Stimulated activated CD8-positive, alpha-beta memory T cell treated with anti-CD3 and anti-CD28 coated beads, Interleukin-15, amount 100 ng/mL, for 24 hours (primary cell): ENCODE measurements at places on chromosomes 2 and 18.

DNA sequence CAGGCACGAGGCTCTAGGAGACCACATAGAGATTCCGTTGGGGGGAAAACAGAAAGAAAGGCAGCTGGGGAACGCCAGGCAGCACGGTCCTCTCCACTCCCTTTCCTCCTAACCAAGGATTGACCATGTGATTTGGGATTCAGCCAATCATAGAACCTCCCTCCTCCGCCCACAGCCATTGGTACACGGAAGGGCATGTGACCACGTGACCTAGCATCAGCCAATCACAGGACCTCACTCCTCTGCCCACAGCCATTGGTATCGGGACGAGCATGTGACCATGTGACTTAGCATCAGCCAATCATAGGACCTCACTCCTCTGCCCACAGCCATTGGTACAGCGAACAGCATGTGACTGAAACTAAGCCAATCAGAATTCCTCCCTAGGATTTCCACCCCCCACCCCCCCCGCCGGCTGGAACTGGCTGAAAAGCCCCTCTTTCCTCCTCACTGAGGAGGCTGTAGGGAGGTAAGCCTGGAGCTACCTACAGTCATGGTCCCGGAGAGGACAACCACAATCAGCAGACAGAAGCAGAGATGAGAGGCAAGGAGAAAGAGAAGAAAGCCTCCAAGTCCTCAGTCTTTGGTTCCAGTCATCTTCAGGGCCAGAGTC lies 7.6 kb downstream of the SERPINE2 start:
- no peak for DNase-seq

DNA sequence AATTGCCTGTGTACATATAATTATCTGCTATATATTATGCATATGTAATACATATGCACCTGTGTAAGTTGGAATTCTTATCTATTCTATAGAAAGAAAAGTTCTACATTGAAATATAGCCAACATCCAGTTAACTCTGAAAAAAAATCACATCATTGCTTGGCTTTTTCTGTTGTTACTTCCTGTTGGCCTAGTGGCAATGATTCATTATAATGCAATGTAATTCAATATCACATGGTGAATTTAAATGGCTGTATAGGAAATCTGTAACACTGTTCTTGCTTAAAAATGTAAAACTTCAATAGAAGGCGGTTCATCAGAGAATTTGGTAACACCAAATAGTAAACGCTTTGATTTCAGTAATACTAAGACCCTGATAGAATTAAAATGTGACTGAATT lies 44.5 kb upstream of the MAP4K3 start:
- DNase-seq = no peak

DNA sequence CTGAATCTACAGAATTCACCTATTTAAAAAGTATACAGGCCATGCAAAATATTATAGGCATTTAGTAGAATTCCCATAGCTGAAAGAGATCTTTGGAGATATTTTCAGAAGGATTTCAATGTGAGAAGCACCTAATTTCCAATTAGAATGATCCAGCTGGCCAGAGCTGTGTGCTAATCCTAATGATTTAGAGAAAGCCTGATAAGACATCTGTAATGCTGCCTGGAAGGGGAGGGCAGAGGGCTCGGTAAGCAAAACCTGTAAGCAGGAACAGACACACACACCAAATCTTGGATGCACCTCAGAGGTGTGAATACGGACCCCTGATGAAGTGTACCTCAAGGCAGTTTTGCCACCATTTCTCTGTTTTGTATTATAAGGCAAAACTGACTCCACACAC lies 14.0 kb downstream of the SERTAD2 start:
- DNase-seq = no peak

GRCh38 chr2:55087501-55087900 lies 37.2 kb upstream of the RTN4 start:
- no peak for DNase-seq

DNA sequence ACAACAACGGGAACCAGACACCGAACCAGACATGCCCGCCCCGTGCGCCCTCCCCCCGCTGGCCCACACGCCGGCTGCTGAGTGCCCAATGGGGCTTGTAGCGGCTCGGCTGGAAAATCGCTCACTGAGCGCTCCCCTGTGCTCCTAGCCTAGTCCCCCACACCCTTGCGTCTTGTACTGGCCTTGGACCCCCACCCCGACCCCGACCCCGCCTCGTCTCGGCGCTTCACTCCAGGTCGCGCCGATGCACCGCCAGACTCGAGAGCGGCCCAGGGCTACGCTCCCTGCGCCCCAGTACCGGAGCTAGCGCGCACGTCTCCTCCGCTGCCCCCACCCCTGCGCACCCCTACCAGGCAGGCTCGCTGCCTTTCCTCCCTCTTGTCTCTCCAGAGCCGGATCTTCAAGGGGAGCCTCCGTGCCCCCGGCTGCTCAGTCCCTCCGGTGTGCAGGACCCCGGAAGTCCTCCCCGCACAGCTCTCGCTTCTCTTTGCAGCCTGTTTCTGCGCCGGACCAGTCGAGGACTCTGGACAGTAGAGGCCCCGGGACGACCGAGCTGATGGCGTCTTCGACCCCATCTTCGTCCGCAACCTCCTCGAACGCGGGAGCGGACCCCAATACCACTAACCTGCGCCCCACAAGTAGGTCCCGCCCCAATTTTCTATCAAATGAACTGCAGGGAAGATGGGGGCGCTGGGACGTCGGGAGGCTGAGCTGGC lies 1.5 kb downstream of the GAD1 start:
- DNase-seq = no peak

- DNase-seq = no peak
Observed at GRCh38 chr2:65366595-65367125, 65.7 kb downstream of the SPRED2 start.

DNA sequence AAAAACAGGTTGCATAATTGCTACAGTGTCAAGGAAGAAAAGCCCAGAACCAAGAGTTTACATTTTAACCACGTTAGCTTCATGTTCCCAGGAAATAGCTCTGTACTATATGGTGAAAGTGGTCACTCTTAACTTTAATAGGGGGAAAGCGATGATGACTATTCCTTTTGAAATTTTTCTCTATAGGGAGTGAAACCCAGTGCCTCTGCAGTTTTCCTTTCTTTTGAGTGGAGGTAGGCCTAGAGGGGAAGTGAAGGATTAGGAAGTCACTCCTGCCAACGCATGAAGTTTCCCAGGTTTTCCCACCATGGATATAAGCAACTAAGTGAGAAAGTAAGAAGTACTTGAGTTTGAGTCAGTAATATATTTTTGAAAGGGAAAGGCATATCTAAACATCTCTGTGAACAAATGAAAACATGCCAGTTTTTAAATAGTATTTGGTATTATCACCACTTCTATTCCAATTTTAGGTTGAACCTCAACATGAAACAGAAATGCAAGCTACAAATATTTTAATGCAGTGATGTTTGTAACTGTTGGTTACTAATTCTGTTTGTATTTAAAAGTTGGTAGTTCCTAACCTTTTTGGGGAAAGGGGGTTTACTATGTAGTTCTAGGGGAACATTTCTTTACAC lies 91.9 kb downstream of the VRK2 start:
- DNase-seq = no peak

- DNase-seq = no peak
Observed at GRCh38 chr18:11310476-11311086, 161.2 kb upstream of the PIEZO2 start.

DNA sequence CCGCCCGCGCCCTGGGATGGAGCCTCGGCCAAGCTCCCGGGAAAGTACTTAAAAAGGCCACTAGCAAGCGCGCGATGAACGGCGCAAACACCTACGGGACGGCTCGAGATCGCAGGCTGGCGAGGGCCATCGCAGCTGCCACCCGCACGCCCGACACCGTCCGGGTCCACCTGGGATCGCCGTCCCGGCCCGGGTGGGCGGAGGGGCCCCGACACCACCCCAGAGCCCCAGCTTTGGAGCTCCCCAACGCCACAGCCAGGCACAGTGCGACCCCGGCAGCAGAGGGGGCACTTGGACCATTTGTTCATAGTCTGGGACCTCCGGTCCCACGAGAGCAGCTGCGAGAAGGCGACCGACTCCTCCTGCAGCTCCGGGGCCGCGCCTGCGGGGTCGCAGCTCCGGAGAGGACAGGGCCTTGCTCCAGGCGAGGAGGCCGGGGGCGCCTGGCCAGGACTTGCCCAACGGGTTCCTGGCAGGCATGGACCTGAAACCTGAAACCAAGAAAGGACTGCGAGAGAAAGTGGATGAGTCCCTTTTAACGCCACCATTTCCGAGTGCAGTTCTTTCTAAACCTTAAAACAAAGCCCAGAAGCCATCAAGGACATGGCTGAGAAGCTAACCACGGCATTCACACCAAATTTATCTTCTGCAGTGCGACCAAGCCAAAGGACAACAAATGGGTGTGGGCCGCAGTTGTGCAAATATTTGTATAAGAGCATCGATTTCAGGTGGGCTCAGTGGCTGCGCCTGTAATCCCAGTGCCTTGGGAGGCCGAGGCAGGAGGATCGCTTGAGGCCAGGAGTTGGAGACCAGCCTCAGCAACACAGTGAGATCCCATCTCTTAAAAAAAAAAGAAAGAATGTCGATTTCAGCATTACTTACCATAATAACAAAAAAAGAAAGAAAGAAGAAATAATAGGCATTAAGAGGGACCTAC lies 54.0 kb upstream of the IMP4 start:
- DNase-seq = no peak

- DNase-seq = no peak
Observed at GRCh38 chr2:222433332-222434173, 9.2 kb downstream of the SGPP2 start.

GRCh38 chr2:127342101-127342500 lies 45.7 kb downstream of the MAP3K2 start:
- DNase-seq = no peak

DNA sequence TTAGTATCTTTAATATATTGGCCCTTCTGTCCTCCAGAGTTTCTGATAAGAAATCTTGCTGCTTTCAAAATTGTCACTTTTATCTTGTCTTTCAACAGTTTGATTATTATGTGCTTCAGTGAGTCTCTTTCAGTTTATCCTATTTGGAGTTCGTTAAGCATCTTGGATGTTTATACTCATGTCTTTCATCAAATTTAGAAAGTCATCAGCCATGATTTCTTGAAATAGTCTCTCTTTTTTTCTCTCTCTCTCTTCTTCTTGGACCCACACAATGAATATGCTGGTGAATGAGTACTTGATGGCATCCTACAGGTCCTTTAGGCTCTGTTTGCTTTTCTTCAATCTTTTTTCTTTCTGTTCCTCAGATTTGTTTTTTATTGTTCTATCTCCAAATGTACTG lies 26.9 kb upstream of the KIF5C start:
- no peak for DNase-seq

DNA sequence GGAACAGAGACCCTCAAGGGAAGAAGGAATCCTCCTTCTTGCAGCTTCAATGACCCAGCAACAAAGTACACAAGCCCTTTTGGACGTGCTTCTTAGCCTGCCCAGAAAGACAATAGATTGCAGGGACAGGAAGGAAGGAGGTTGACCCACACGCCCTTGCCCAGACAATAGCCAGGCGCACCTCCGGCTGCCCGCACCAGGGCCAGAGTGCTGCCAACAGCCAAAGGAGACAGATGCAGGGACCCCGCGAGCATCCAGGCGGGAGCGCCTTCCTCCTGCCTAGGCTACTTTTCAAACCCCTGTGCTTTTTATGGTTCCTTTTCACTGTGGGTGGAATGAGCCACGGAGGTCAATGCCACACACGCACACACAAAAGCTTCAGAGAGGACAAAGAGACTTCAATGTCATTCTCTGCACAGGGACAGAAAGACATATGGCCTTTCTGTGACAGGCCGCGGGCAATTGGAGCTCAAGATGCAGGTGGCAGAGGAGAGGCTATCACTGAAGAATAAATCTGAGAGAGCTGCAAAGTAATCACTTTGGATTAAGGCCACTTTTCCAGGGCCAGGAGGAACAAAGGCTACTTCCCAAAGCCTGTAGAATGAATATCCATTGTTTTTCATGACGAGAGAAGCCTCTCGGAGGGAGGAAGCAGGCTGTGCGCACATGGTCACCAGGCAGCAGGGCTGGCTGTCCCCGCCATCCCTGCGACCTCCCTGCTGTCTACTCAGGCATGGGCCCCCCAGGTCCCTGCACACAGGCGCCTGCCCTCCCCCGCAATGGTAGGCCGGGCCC lies 300.6 kb downstream of the EIPR1 start:
- DNase-seq = no peak

DNA sequence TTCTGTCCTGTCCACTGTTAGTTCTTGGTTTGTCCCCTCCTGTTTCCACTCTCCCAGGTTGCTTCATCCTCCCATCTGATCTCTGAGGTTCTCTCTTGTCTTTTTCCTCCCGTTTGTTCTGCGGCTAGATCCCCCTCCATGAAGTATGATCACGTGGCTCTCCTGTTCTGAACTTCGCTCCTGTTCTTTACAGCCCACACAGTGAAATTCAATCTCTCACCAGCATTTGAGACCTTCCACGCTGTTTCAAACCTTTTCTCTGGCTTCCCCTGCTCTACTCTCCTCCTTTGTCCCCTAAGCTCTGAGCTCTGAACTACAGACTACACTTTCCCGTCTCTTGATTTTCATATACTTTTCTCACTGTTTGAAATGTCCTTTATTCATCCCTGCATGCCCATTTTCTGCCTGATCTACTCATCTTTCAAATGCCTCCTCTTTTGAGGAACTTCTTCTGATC lies 83.5 kb downstream of the OSBPL6 start:
- DNase-seq = no peak

GRCh38 chr2:169386722-169387121 lies 24.4 kb upstream of the LRP2 start:
- DNase-seq = no peak

- no peak for DNase-seq
Observed at GRCh38 chr2:172442072-172442895, 14.9 kb downstream of the ITGA6 start.

DNA sequence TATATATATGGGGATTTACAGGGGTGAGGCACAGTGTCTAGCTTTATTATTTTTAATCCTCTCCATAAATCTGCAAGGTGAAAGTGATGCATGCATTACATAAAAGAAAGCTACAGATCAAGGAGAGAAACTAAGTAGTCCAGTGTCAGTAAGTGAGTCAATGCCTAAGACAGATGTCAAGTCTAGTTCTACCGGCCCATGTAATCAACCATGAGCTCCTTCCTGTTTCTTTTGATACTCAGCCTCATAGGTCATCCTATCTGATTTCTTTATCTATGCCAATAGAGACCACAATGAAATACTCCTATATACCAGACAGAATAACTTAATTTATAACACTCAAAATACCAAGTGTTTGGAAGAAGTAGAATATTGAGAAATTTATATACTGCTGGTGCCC lies 20.2 kb upstream of the GYPC start:
- no peak for DNase-seq
